ENCODE measurements at places on chromosomes 12 and 14.

- DNase-seq: no peak
Observed at GRCh38 chr14:74621556-74621955, 9.5 kb upstream of the LTBP2 start.

GRCh38 chr12:56297400-56297799 is 2.7 kb downstream of the CS start:
- DNase-seq: no peak

- DNase-seq: no peak
Observed at GRCh38 chr14:50762001-50762930, 68.7 kb downstream of the NIN start.

- no peak for DNase-seq
Observed at GRCh38 chr12:124904306-124905098, 9.9 kb downstream of the UBC start.

DNA sequence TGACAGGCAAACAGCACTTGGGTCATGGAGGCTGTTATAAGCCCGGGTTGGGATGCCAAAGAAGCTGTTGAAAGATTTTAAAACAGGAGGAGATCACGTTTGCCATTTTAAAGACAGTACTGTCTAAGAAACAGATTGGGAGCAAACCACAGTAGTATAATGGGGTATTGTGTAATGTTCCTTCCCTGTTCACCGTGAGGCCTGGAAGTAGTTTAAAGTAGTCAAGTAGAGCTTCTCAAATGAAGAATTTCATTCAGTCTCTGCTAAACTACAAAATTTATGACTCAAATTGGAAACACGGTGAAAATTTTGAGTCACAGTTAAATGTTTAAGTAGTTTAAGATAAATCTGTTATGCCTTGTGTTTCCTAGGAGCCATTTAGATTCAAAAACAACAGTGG is 35.8 kb downstream of the ATP2A2 start:
- no peak for DNase-seq

Data from activated effector memory CD4-positive, alpha-beta T cell treated with Interleukin-2 at 50 U/mL for 16 hours (primary cell).